Neural crest cell (in vitro differentiated cells): ENCODE measurements at places on chromosomes 13 and 19. TPM values are rescaled to one million over a fixed set of nuclear protein-coding genes. Genes with fewer than 3 reads are reported as not detected.
A peak's percentile ranks its signal among the peaks of the same experiment; 100 is the strongest.

Gene DKKL1
- total RNA-seq: 1.9 and 2.0 TPM in 2 replicates

Gene CBY2
- not detected in 2 replicates for total RNA-seq

Gene KATNAL1
- total RNA-seq: 29.1 and 32.1 TPM in 2 replicates

Gene TMEM255B
- 2.4 and 2.5 TPM in 2 replicates for total RNA-seq

Gene PTPRH
- 1.2 and 2.0 TPM in 2 replicates for total RNA-seq

Gene TNFSF9
- total RNA-seq: 1.3 and 1.4 TPM in 2 replicates

Gene PPAN
- 77.8 and 84.5 TPM in 2 replicates for total RNA-seq

Gene DMKN
- total RNA-seq: not detected in 2 replicates

DNA sequence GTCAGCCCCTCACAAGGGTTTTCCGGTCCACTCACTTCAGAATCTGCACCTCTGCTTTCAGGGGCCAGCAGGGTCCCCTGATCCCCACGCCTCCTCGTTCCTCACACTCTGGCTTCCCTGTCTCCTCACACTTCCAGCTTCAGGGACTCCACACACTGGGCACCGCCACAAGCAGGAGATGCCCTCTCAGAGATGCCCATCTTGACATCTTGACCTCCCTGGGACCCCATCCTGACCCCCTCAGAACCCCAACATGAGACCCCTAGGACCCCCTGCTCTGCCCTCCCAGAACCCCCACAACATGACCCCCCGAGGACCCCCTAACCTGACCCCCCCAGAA lies 2.7 kb downstream of the MAP2K2 start:
- DNase-seq: no peak

GRCh38 chr13:40398065-40398464 lies 268.4 kb downstream of the FOXO1 start:
- no peak for DNase-seq

GRCh38 chr13:43124490-43124889 lies 101.1 kb downstream of the DNAJC15 start:
- no peak for DNase-seq

- no peak for DNase-seq
Observed at GRCh38 chr13:73607489-73608156, 526.6 kb downstream of the KLF12 start.

- DNase-seq: no peak
Observed at GRCh38 chr13:45863709-45864590, 12.4 kb upstream of the SIAH3 start.

DNA sequence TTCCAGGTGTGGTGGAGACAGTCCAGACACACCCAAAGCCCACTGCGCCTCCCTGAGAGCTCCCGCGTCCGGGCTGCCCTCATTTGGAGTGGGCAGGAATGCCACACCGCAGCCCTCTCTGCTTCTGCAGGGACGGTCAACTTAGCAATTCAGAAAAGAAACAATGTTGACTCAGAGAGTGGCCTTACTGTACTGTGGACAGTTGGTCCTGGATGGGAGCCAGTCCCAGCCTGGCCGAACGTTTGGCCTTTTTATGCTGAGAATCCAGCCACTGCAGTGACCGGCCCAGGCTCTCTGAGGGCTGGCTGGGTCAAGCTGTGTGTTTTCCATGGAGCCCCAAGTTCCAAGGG lies 7.2 kb downstream of the GAS6 start:
- DNase-seq: no peak

DNA sequence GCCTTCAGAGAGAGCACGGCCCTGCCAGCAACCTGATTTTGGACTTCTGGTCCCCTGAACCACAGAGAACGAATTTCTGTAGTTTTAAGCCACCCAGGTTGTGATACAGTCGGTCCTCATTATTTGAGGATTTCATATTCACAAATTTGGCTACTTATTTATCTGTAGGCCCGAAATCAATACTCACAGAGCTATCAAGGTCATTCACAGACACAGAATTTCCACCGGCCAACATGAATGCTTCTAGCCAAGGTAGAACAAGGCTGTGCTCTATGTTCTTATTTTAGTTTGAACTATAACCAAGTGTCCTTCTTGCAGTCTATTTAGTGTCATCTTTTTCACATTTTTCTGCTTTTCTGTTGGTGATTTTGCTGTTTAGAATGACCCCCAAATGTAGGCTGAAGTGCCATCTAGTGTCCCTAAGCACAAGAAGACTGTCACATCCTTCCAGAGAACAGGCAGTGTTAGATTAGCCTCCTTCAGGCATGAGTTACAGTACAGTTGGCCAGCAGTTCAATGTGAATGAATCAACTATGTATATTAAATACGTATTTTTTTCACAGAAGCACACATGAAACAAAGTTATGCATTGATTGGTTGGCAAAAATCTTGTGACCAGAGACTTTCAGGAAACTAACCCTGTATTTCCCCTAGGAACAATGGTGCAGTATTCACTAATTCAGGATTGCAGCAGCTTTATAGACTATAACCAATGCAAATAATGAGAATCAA lies 63.5 kb downstream of the C13orf42 start:
- no peak for DNase-seq

GRCh38 chr13:37107456-37107855 lies 2.0 kb upstream of the CSNK1A1L start:
- no peak for DNase-seq

DNA sequence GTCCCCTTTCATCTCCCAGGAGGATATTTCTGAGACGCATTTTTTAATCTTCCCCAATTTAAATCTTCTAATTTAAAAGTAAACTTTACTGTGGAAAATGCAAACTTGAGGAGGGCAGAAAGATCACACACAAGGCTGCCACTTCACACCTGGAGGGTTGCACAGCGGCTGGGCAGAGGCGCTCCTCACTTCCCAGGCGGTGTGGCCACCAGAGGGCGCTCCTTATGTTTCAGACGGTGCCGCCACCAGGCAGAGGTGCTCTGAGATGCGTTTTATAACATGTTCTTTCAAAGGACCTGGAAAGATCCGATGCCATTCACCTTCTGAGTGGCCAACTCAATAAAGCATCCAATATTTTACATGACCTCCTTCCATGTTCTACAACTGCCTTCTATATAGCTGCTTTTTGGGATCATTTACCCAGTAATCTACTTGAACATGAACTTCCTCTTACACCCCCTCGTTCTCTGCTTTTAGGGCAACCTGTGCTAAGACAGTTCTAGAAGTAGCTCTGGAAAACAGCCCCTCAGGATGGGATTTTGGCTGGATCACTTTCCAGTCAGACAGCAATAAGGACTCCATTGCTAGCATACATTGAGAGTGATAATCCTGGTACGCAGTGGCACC lies 14.8 kb upstream of the MTUS2 start:
- DNase-seq: peak; percentile 53

DNA sequence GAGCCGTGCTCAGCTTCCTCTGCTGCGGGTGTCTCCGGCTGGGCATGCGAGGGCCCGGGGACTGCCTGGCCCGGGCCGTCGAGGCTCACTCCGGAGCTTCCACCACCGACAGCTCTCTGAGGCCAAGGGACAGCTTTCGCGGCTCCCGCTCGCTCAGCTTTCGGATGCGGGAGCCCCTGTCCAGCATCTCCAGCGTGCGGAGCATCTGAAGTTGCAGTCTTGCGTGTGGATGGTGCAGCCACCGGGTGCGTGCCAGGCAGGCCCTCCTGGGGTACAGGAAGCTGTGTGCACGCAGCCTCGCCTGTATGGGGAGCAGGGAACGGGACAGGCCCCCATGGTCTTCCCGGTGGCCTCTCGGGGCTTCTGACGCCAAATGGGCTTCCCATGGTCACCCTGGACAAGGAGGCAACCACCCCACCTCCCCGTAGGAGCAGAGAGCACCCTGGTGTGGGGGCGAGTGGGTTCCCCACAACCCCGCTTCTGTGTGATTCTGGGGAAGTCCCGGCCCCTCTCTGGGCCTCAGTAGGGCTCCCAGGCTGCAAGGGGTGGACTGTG lies 1.2 kb downstream of the S1PR4 start:
- DNase-seq: no peak

DNA sequence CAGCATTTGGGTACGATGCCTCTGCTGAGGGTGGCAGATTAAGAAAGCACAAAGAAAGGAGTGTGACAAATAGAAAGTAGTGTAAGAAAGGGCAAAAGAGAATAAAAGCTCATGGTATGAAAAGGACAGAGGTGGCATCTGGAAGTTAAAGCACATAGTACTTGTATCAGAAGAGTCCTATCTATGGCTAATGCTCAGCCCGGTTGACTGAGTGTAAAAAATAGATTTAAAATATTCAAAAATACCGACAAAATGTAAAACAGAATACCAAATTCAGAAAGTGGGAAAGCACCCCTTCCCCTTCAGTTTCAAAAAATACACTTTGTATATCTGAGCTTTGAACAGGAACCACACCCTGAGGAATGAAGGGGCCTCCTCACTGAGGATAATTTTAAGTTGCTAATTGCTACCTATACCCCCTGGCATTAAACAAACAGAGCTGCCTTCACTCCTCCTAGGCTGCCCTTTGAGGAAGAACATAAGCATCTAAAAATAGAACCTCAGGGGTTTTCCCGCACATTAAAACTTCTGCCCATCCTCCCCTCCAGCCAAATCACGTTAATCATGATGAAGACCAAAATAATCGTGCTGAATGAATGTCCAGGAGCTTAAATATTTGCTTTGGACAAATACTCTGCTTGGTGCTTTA lies 43.3 kb downstream of the DLEU7 start:
- no peak for DNase-seq

DNA sequence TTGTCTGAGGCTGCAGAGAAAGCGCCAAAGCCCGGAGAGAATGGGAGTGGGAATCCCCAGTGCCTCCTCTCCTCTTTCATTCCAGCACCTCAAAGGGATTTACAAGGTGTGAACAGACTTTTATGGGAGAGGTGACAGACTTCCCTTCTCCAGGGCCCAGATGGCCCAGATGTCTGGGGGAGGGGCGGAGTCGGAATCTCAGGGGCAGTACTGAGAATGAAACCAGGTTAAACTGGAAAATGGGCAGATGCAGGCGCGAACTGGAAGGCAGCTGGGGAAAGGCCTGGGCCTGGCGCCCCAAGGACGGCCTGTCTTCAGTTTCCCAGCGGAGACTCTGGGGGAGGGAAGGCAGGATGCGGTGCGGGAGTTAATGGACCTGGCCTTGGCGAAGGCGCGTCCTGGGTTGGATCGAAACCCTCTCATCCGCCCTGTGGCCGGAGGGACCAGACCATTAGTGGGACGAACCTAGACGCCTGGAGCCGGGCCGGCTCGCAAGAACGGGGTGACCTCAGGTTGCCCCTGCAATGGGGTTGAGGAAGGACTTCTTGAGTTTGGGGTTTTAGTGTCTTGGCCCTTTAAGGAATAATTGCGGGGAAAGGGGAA lies 592 bp upstream of the TRIP10 start:
- no peak for DNase-seq

DNA sequence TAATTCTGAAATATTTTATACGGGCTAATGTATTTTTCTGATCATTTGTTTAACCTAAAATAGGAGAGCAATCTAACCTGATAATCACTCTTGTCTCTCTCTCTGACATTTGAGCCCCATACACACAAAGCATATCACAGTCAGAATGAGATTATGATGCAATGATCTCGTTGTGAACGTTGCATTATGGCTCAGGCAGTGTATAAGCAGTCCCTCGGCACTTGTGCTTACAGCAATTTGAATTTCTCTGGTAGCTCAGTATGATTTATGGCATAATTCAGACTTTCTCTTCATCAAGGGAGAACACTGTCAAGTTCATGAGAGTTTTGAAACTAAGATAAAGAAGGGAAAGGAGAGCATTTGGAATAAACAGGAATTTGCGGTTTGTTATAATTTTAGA lies 256.1 kb downstream of the DACH1 start:
- no peak for DNase-seq

- no peak for DNase-seq
Observed at GRCh38 chr13:34078334-34078999, 260.5 kb downstream of the RFC3 start.

DNA sequence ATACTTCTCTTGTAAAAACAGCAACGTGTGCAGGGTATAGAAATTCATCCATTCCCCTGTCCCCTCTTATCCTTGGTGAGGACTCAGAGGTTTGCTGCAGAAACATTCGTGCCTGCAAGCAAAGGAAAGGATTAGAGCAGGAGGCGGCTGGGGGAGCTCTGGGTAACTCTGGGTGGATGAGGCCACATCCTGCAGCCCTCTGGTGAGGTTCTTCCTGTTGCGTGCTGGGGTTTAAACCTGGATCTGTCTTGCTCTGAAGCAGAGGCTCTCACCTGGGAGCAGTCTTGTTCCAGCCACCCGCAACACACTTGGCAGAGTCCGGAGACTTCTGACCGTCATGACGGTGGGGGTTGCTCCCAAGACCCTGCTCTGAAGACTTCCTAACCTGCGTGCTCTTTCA lies 69.2 kb downstream of the ATP11A start:
- no peak for DNase-seq

- DNase-seq: no peak
Observed at GRCh38 chr19:45746866-45747265, 13.6 kb downstream of the MEIOSIN start.

- no peak for DNase-seq
Observed at GRCh38 chr19:6047256-6047655, 63.0 kb downstream of the RFX2 start.

DNA sequence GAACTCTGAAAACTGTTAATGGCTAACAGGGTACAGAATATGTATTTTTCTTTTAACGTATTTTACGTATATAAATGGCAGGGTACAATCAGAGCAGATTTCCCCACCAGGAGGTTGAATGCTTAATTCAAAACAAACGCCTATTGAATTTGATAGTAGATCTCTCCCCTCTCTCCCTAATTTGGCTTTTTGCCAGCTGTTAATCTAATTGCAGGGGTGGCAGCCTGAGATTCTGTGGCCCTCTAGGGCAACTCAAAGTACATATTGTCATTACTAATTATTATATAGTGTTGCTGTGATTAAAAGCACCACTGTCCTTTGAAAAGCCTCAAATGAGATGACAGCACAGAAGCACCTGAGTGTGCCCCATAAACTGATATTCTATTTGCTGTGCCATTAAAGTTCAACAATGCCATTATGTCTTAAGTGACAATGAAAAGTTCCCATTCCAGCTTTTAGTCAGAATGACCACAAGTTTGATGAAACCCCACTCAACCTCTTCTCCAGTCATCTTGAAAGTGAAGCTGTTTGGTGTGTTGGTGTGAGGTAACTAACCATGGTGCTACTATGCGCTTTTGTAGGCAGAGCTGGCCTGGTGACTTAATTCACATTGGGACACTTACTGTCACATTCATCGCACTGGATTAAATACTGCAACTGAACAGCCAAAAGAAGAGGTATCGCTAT lies 351.4 kb downstream of the KCNRG start:
- DNase-seq: no peak

GRCh38 chr19:41364524-41365391 lies 809 bp upstream of the B9D2 start:
- no peak for DNase-seq

GRCh38 chr13:77733674-77734073 lies 36.2 kb downstream of the SLAIN1 start:
- no peak for DNase-seq

GRCh38 chr13:34039678-34040077 lies 221.7 kb downstream of the RFC3 start:
- DNase-seq: no peak

GRCh38 chr13:95060014-95060519 lies 241.2 kb downstream of the ABCC4 start:
- DNase-seq: no peak

GRCh38 chr13:91346850-91347201 lies 661 bp upstream of the MIR17HG start:
- DNase-seq: no peak
